Stimulated activated naive CD4-positive, alpha-beta T cell (primary cell): ENCODE measurements at places on chromosomes 3 and 15.
A peak's percentile ranks its signal among the peaks of the same experiment; 100 is the strongest.

GRCh38 chr3:181210275-181210674, 220.7 kb upstream of the DNAJC19 start:
- DNase-seq = no peak

- DNase-seq = no peak
Measured at GRCh38 chr3:165768680-165769079, 68.5 kb downstream of the BCHE start.

DNA sequence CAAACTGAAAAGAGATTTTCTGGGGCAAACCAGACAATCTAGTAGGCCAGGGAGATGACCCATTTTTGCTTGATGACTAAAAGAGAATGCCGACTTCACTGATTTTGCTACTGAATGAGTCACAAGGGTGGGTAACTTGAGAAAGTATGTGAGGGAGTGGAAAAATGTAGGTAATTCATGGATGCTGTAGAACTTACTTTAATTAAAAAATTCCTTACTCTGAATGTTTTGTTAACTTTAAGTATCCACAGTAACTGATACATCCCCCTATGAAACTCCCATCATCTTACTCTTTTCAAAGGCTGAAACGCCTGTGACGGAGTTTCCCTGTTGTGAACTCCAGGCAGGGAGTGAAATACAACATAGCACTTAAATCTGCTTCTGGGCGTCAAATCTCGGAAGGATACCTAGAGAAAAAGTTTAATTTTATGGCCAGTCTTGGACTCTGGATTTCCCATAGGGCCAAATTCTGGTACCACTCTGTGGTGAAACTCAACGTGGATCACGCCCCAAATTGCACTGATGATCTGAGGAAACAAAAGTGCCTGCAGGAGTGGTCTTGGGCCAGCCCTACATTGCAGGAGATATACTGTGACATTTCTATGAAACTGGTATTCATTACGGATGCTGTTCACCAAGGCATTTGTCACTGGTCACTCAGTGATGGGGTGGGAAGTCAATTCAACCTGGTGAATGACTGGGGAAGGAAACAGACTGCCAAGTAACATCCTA, 24.0 kb downstream of the GOLIM4 start:
- no peak for DNase-seq

DNA sequence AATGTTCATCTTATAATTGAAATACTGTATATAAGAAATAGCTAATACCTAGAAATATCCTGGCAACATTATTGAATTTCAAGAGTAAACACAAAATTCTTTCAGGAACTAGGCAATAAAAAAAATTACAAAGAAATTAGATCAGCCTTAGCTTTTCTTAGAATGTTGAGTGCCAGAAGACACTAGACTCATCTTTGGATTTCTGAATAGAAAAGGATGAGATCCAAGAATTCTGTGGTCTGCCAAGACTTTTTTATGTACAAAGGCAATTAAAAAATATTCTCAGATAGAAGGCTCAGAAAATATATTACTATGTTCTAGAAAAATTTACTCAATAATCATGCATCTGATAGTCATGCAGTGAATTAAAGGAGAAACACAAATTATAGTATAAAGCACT, 294.5 kb upstream of the CDIN1 start:
- no peak for DNase-seq

DNA sequence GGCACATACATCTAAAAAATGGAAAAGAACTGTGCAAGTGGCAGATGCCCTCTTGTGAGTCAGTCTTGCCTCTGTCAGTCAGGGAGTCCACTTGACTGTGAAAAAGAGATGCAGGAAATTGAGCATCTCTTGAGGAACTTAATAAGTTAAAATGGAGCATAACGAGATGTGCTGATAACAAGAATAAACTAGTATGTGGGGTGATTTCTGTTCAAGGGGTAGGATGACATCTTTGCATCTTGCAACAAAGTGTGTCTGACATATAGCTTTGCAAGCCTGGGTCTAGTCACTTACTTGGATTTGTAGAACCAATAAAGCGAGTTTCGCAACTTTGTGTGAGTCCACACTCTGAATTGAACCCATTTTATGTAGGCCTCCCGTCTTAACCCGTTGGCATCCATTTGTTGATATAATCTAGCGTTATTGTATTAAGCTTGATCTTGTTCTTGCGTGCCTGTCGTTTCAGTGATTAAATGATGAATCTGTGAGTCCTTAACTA, 2.2 kb downstream of the USP3 start:
- DNase-seq = peak; percentile 17

DNA sequence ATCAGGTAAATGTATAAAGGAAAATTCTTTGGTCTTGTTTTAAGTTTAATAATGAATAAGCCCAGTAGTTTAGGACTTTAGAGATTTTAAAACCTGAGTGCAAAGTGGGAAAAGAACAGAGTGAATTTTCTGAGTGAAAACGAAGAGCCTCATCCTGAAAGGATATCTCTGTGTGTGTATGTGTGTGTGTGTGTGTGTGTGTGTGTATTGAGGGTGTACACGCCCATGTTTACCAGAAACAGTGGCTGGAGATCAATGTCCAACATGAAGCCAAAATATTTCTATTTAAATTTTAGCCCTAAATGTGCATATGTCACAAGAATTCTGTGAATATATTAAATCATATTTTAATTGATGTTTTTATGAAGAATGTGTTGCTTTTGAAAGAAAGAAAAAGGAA, 549.9 kb downstream of the CADM2 start:
- no peak for DNase-seq

DNA sequence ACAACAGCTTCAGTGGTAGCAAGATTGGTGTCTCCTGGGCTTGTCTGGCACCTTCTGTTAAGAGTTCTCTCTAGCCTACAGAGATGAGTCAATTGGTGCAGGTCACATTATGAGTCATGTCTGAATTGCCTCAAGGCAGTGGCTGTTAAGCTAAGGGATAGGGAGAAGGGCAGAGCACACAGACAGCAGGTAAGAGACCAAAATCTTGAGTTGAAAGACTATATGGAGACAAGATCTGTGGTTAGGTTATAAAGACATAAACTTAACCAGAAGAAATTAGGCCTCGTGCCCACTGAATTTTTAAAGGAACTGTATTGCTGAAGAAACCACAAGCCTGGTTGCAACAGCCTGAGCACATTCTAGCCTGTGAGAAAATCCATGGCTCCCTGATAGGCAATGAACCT, 19.2 kb upstream of the KPNA1 start:
- no peak for DNase-seq
